ENCODE measurements at places on chromosomes 13 and 19.

DNA sequence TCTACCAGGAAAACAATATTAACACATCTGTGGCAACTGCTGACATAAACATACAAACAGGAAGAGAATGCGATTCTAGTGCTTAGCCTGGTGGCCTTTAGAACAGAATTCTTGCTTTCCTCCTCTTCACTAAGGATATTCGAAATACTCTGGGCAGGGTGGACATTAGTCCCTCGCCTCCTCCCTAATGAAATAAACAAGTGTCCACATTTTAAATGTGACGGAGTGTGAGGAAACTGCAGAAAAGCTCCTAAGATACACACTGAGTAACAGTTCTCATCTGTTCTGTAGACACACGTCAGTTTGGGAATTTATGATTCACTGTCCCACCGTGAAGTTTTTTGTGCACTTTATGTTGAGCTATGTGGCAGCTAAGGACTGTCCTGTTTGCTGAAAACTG, 639 bp downstream of the STARD13 start:
- no peak for DNase-seq

- DNase-seq: no peak
These were observed 108.6 kb downstream of the EFNB2 start for GRCh38 chr13:106426909-106427308.

DNA sequence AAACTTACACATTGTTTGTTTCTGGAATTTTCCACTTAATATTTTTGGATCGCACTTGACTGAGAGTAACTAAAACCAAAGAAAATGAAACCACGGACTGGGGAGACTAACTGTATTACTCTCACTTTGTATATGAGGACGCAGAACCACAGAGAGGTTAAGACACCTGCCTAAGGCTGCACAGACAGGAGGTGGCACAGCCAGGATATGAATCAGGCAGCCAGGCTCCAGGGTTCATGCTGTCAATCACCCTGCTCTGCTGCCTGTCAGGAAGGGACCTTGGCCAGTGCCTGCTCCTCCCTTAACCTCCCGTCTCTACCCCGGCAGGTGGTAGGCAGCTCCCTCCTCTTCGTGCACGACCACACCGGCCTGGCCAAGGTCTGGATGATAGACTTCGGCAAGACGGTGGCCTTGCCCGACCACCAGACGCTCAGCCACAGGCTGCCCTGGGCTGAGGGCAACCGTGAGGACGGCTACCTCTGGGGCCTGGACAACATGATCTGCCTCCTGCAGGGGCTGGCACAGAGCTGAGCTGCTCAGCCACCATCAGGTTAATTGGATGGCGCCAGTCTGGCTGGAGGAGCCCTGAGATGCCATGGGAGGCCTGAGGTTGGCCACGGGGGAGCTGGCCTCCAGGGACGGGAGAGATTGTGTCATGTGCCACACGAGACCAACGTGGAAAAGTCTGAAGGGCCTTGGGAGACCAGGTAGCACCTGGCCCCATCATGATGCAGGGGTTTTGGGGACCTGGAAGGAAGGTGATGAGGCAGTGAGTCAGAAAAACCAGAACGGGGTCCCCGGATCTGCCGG, 11.0 kb downstream of the ACTMAP start:
- no peak for DNase-seq

DNA sequence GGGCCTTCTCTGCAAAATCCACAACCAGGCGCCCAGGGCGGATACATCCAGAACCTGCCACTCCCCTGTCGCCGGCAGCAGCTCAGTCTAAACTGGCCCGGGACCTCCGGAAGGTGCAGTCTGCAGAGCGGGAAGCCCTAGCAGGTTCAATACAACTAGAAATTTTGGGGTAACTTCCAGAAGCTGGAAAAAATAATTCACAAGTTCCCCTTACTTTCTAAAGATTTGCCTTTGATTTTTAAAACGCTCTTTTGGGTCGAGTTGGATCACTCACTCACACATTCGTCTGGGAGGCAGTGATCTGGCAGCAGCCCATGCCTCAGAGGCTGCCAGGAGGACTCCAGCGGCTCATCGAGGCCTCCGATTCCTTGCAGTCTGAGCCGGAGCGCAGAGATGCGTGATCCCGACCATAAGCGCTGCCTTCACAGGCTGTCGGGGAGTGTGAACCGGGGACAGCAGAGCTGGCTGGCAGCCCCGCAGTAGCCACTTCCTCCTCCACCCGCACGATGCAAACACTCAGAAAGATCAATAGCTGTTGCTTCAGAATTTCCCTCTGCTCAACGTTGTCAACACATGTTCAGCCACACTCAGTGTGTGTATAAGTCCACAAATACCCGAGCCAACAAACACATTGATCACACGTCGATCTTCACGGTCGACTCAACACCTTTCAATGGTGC, 35.6 kb upstream of the ZNF507 start:
- no peak for DNase-seq

DNA sequence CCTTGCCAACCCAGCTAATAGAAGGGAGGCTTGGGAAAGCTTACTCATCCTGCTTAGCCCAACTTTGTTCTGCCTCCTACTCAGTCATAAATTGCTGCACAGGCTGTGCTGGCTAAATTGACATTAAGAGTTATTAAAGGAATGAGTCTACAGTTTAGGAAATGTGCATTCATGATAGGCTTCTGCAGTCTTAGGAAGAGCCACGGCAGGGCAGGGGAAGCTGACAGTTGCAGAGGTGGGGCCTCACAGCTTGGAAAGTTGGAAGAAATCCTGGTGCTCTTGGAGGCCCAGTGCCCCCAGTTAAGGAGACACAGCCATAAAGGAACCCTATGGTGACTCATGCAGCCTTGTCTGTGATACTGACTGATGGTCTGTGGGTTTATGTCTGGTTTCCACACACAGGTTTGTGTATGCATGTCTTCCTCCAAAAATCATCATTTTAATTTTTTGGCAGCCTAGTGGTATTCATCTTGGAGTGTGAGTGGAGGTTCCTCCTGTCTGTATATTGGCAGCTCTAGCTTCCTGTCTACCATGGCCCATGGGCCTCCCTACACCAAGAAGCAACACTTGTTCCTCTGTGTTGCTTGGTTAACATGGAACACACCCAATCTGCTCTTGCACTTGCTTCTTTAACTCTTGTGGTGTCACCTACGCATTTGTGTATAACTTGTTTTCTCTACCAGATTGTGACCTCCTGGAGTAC, 135.0 kb upstream of the KL start:
- DNase-seq: no peak

DNA sequence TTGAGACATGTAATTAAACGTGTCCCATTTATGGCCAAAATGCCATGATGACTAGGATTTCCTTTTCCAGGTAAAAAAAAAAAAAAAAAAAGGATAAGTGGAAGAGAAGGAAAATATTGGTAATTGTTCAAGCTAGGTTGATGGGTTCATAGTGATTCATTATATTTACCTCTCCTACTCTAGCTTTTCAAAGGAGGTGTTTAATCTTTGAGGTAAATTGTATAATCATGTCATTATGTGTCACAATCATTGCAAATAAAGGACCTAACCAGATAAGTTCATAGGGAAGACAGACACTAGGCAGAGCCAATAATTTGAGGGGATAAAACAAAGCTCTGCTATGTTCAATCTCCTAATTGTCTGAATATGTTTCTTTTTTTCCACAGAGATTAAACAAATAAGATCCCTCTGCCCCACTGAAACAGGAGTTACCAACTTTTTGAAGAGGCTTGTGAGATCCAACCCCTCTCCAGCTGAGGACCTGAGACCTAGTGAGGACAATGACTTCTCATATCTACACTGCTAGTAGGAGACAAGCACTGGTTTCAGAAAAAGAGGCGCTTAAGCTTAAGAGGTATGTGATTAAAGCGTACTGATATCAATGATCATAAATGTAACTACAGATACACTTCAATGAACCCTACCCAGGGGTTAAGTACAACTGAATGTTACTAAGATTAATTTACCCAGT, 61.4 kb downstream of the USP12 start:
- DNase-seq: no peak

DNA sequence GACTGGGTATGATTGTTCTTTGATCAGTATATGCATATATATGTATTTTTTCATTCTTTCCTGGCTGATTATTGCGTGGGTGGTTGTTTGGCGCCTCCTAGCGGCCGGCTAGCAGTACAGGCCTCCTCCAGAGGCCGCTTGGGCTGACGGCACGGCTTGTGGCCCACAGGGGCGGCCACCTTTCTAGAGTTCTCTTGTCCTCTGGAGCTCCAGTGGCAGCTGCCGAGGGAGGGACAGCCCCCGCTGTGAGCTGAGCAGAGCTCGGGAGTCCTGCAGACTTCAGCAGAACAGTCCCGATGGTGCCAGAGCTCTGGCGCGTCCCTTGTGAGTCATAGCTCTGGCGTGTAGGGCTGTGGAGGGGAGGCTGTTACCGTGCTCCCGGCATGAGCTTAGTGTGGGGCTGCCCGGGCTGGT, 22.5 kb upstream of the ZNF429 start:
- DNase-seq: no peak

GRCh38 chr19:927351-927779, 1.5 kb downstream of the ARID3A start:
- no peak for DNase-seq

DNA sequence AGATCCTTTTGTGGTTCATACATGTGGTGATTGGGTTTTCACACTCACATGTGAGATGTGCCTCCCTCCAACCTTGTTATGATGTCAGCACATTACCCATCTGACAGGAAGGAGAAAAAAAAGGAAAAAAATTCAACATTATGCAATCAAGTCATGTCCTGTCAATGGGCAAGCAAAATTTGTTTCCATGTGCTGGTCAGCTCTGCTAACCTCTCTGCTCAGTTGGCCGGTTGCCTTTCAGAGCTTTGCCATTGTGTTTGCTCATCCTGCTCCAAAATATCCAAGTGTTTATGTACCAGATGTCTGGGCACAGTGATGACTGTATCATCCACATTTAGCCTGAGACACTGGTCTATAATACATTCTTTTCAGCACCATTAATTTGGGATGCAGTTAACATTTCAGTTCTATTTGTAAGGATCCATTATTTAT, 27.0 kb upstream of the METTL21C start:
- DNase-seq: no peak

GRCh38 chr13:38394777-38395496, 45.3 kb downstream of the UFM1 start:
- DNase-seq: no peak

DNA sequence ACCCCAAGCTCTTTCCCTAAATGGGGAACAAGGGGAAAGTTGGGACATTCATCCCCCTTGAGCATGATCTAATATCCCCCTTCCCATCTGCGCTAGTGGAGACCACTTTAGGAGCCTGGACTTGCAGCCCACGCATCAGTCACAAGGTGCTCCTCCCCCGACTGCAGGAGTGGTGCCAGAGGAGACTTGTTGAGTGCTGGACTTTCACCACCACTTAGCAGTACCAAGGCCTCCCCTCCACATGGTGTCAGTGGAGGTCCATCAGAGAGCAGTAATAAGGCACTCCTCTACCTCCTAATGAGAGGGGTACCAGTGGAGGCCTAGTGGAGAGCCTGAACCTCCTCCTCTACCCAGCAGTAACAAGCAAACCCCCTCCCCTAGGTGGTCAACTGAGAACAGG, 22.5 kb downstream of the CAB39L start:
- DNase-seq: no peak

GRCh38 chr13:43272851-43273250, 249.5 kb downstream of the DNAJC15 start:
- no peak for DNase-seq

- DNase-seq: no peak
These were observed 19.6 kb downstream of the MTMR6 start for GRCh38 chr13:25267715-25268114.

DNA sequence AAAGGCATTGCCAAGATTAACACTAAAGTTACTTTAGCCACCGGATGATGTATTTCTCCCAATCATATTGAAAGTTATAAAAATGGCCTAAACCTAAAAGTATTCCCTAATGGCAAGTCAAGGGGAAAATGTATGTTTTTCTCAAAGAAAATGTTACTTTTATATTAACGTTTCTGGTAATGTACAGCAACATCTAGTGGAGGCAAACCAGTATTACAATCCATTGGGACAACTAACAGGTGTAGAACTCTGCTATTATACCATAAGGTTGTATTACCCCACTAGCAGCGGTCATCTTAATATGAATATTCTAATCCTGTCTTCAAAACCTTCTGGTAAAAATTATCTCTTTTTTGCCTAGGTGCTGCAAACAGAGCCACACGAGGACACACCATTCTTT, 69.2 kb downstream of the ZNF100 start:
- DNase-seq: no peak

- DNase-seq: no peak
These were observed 47.9 kb downstream of the CERS4 start for GRCh38 chr19:8257052-8257443.

DNA sequence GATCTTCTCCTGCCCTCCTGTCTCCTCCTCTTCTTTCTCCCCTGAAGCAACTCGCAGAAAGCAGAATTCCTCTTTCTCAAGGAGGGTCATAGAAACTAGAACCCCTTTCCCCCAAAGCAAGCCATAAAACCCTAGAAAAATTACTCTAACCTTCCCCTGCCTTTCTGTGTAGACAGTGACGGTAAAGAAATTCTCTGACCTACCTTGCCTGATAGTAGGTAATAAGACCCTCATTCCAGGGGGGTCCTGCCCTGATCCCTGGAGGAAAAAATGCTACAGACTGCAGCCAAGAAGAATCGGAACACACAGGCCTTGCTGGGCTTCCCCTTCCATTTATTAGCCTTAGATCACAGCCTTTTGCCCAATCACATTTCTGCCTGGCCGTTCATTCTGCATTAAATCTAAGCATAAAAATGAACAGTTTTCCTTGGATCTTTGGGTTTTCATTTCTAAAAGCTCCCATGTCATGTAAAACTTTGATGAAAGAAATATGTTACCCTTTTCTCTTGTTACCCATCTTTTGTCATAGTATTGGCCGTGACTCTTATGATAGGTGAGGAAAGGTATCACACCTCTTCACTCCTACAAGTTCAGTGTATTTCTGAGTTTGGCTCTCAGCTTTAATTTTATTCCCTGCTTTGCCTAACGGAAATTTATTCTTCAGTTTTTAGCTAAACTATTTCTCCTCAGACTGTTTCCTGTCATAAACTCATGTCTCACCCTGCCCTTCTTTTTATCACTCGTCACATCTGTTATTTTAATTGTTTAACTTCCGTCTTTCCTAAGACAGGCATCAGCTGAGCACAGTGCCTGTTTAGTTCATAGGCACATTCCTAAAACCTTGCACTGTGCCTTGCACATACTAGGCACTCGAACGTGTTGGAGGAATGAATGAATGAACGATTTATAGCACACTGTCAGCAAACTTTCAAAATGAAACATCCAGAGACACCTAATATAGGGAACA, 20.4 kb upstream of the CPB2 start:
- DNase-seq: no peak

Measured in cerebellar nuclear complex (tissue), 1 donor.